SHP77 (cell line): ENCODE measurements at places on chromosomes 6 and 20.

- DNase-seq = no peak
Observed at GRCh38 chr20:20248620-20249200, 119.2 kb upstream of the INSM1 start.

GRCh38 chr6:11605507-11605905 is 68.0 kb downstream of the TMEM170B start:
- no peak for DNase-seq

GRCh38 chr20:6651561-6651960 is 115.9 kb upstream of the BMP2 start:
- DNase-seq = no peak

DNA sequence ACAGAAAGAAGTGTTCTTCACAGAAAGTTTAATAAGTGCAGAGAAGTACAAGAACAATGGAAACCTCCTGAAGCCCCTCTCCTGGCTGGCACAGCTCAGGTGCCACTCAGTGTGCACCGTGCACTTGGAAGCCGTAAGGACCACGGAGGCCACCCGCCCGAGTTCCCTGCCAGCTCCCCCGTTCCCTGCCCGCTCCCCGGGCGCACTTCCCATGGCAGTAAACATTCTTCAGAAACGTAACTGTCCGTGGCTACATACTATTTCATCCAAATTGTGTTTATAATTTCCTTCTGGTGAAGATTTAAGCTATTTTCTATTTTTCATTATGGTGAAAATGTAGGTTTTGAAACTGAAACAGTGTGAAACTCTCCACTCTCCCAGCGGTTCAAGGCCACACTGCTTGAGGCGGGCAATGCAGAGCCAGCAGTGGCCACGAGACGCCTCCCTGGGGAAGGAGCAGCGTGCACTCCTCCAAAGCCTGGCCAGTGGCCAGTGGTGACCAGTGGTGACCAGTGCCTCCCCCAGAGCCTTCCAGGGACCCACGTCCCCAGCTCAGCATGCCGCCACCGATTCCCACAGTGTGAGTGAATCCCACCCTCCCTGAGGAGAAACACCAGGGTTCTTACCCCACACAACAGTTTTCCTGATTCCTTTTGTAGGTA is 46.4 kb downstream of the TAF4 start:
- DNase-seq = no peak

GRCh38 chr6:133159255-133159795 is 81.8 kb upstream of the EYA4 start:
- DNase-seq = no peak

DNA sequence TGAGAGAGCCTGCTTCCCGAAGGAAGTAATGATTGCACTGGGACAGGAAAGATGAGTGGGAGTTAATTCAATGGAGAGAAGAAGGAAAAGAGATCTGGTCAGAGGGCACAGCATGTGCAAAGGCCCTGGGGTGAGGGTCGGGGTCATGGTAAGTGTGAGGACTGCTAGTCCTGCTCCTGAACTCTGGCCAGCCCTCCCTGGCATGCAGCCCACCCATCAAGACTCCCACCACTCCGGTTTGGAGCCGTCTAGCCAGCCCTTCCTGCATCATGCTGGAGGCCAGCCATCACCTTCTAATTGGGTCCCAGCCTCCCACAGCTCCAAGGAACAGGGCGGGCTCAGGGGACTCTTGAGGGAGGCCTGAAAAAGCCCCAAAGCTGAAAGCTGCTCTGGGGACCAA is 42.1 kb downstream of the SRSF3 start:
- DNase-seq = no peak

GRCh38 chr6:117933471-117933870 is 26.4 kb downstream of the SLC35F1 start:
- no peak for DNase-seq

- DNase-seq = no peak
Observed at GRCh38 chr6:121677571-121677970, 242.1 kb downstream of the GJA1 start.

GRCh38 chr20:45368221-45368980 is 5.4 kb downstream of the SYS1 start:
- no peak for DNase-seq

- no peak for DNase-seq
Observed at GRCh38 chr20:62800314-62801259, 4.0 kb upstream of the OGFR start.

- DNase-seq = no peak
Observed at GRCh38 chr6:39143238-39143930, 28.4 kb upstream of the SAYSD1 start.
